RWPE2 (cell line): ENCODE measurements at places on chromosomes 7 and 10.

DNA sequence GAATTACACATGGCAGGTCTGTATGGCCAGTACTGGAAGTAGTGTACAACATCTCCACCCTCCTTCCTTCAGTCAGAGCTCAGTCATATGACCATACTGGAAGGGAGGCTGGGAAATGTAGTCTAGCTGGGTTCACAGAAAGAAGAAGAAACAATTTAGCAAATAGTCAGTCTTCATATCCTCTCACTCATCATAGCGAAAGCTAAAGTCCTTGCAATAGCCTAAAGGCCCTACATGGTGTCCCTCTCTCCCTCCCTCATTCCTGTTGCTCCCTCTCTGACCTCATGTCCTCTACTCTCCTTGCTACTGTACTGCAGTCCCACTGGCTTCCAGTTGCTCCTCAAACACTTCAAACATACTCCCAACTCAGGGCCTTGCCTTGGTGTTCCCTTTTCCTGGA lies 4.3 kb upstream of the CALU start:
- no peak for DNase-seq

DNA sequence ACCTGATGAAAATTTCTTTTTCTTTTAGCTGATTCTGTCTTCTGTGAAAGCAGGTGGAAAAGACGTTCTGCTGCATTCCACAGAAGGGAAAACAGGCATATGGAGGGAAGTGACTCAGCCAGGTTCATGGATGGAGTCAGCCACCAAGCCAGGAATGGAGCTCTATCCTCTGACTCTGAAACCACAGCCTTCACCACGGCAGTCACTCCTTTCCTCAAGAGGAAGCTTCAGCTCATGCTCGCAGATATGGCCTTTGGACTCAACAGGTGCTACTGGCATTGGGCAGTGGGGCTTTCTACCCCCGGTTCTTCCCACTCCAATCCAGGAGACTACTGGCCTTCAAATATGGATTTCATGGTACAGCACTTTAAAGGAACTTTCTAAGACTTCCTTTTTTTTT lies 11.5 kb upstream of the PLAU start:
- DNase-seq, result peak; percentile 84

DNA sequence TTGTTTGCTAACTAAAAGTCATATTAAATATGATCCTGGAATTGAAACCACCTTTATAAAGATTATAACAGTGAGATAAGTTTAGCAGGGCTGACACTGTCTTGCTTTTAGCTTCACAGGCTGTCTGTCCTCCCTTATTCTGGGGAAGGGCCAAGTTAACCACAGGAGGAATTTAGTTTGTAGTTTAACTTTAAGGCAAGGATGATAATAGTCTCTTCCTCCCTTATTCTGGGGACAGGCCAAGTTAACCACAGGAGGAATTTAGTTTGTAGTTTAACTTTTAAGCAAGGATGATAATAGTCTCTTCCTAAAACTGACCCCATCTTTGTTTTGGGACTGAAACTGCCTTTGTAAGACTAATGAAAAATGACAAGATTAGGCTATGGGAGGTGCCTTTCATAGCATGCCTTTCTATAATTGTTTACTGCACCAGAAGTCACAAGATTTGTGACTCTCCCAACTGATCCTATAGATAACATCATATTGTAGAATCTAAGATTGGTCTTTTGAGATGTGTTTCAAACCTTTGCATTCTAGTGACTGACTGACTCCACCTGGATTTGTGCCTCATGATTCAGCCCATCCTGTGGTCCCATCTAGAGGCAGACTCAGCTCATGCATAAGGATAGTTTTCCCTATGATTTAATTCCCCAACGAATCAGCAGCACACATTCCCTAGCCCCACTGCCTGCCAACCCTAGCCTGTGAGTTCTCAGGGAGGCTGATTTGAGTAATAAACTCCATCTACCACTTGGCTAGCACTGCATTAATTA lies 212.0 kb downstream of the MAGI2 start:
- DNase-seq, result no peak

GRCh38 chr7:66720561-66720960 lies 20.0 kb upstream of the RABGEF1 start:
- no peak for DNase-seq

- no peak for DNase-seq
Observed at GRCh38 chr7:80307227-80307856, 172.7 kb downstream of the GNAI1 start.
